ENCODE measurements at places on chromosomes 12 and 14.

GRCh38 chr12:69896653-69897381 is 71.8 kb downstream of the MYRFL start:
- no peak for DNase-seq

DNA sequence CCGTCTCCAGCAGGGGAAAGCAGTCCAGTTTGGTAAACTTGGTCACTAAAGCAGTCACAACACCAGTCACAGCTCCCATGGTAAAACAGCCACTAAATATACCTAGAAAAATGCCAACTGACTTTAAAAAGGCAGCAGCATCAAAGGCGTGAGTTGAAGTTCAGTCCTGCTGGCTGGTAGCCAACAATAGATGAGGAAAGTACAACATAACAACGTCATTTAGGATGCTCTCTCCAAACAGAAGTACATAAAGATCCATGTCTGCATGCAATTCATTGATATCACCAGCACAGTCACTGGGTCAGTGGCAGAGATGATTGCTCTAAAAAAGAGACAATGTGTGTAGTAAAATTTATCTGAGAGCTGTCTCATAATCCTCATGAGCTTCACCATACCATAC is 59.3 kb upstream of the TMPO start:
- no peak for DNase-seq

- no peak for DNase-seq
Observed at GRCh38 chr14:63759456-63759855, 31.6 kb upstream of the SGPP1 start.

- DNase-seq, result no peak
Observed at GRCh38 chr12:86254399-86255107, 1.6 kb downstream of the MGAT4C start.

- no peak for DNase-seq
Observed at GRCh38 chr12:50686406-50686805, 77.5 kb upstream of the ATF1 start.

DNA sequence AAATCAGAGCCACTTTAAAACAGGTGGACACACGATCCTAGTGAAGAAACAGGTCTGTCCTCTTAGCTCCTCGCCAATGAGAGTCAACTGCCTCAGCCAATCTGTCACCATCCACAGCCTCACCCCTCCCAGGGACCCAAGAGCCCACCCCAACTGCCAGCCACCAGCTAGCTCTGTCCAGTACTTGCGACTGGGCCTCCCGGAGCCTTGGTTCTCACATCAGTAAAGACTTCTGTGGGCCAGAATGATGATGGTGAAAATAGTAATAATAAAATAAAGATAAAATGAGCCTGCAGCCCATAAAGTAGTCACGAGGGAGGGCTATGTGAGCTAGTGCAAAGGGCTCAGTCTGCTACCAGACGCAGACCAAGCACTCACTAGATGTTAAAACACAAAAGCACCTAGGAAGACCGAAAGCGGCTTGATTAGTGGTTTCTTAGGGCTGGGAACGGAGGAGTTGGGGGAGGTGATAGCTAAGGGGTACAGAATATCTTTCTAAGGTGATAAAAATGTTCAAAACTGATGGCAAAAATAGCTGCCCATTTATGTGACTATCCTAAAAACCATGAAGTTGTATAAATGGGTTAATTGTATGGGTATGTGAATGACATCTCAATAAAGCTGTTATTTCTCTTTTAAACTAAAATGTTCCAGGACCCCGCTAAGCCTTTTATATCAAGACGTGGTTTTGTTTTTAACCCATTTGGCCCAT is 39.8 kb downstream of the ACTN1 start:
- DNase-seq, result no peak

- no peak for DNase-seq
Observed at GRCh38 chr12:115135800-115136211, 451.8 kb upstream of the TBX3 start.

- DNase-seq, result no peak
Observed at GRCh38 chr12:2259369-2259768, 206.6 kb downstream of the CACNA1C start.

DNA sequence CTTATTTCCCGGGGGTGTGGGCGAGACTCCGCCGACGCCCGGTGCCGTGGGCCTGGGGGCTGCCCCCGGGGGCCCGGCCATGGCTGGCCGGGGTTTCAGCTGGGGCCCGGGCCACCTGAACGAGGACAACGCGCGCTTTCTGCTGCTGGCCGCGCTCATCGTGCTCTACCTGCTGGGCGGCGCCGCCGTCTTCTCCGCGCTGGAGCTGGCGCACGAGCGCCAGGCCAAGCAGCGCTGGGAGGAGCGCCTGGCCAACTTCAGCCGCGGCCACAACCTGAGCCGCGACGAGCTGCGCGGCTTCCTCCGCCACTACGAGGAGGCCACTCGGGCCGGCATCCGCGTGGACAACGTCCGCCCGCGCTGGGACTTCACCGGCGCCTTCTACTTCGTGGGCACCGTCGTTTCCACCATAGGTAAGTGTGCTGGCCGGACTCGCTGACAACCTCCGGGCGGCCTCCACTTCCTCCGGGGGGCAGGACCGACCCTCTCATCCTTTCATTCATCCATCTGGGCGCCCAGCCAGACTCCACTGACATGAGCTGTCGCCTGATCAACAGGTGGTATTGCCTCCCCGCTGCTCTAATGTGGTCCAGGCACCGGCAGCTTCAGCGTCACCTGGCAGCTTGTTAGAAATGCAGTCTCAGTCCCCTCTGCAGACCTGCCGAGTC is 467 bp downstream of the KCNK13 start:
- DNase-seq, result no peak

- DNase-seq, result no peak
Observed at GRCh38 chr12:94561943-94562411, 88.4 kb downstream of the TMCC3 start.

DNA sequence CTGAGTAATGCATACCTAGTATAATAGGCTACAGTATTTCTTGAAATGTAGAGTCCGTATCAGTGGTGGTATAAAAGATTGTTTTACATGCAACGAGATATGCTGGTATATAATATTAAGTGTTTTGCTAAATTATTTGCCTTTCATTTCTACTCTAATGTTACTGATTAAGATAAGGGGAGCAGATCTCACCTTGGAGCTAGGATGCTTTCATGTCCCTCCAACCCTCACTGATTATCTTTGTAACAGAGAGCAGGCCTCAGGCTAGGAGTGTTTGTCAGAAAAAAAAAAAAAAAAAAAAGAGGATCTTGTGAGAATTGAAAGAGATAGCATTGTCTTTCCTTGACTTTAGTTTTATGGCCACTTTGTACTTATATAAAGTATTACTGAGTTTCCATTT is 92.6 kb downstream of the PDE3A start:
- DNase-seq, result no peak

DNA sequence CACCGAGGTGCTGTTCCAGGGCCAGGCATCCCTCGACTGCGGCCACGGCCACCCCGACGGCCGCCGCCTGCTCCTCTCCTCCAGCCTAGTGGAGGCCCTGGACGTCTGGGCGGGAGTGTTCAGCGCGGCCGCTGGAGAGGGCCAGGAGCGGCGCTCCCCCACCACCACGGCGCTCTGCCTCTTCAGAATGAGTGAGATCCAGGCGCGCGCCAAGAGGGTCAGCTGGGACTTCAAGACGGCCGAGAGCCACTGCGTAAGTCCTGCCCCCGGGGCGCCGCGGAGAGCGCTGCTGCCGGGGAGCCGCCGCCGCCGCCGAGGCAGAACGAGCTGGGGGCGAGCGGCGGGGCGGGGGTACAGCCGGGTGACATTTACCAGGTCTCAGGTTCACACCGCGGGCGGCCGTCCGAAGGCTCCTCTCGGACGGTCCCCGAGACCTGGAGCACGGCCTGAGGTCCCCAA is 1.4 kb downstream of the PLXNC1 start:
- no peak for DNase-seq

DNA sequence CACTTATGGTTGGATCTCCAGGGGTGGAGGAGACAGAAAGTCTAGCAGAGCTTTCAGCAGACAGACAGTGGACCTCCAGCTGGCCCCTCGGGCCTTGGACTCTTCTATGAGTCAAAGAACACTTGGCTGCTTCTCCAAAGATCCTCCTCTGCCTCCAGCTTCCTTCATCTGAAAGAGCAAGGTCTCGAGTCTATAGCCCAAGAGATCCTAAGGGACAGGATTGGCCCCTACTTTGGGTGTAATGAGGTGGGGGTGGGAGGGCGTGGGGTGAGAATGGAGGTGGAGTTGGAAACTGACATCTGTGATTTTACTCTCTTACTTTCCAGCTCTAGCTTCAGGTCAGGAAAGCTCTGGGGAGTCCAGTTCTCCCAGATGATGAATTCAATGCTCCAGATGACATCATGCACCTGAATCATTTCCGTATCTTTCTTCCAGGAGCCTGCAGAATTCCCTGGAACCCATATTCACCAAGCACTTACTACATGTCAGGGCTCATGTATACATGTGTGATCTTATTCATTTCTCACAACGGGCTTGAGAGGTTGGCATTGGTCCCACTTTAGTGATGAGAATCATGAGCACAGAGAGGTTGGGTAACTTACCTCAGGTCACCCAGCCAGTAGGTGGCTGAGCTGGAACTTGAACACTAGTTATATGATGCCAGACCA is 10.2 kb upstream of the PGF start:
- no peak for DNase-seq

GRCh38 chr12:109961612-109962011 is 34.6 kb downstream of the GIT2 start:
- DNase-seq, result no peak

GRCh38 chr12:124297856-124298255 is 3.0 kb downstream of the RFLNA start:
- no peak for DNase-seq

- DNase-seq, result no peak
Observed at GRCh38 chr14:24440606-24441399, 1.8 kb downstream of the SDR39U1 start.

DNA sequence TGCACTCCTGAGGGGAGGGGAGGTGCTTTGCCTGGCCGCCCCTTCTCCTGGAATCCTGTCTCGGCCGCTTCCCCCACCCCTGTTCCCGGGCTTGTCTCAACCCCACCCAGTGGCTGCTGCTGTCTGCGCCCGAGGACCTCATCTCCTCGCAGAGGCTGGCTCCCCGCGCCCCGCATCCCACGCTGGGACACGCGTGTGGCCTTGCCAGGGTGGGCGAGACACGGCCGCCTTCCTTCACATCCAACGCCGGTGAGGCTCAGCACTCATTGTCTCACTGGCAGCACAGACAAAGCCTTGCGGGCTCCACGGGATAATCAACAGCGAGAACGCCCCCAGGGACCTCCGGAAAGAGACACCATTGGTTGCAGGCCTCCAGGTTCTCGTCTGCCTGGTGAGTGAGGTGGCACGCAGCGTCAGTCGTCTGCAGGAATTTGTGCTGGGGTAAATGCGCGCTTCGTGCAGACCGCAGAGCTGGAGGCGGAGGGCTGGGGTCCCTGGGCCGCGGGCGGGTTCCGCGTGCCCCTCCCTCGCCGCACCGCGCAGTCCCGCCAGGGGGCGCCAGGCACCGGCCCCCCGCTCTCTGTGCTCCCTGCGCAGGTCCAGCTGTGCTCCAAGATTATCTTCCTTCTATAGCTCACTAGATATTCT is 26.8 kb downstream of the CCDC177 start:
- DNase-seq, result peak; percentile 77

DNA sequence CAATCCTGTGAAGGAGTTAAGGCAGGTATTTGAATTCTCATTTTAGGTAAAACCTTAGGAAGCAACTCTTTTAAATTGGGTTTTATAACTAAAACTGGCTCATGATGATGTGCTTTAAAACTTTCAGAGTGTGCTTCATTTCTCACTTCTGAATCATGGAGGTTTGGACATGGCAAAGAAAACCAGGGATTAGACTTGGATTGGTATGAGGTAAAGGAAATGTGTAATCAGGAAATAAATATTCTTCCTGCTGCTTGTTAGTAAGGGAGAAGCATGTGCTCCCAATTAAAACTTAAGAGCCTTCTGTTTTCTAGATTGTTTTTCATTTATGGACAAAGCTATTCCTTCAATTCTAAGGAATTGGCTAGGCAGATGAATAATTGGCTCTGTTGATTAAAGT is 57.4 kb downstream of the FBXO33 start:
- DNase-seq, result no peak

- no peak for DNase-seq
Observed at GRCh38 chr14:103593577-103593976, 30.8 kb downstream of the COA8 start.

DNA sequence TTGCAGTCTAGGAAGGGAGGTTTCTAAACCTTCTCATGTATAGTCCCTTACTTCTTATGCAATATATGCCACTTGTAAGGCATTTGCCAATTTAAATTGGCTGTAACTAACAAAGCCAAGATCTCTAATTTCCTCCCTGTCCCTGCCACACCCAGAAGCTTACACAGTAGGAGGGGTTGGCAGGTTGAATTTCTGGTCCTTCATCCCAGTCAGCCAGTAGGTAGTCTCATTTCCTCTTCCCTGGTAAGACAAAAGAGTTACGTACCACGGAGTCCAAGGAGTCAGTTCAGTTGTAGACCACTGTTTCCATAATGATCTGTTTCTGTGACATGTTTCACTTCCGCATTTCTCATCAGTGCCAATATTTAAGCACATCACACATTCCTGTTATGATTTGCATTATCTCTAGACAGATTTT is 47.0 kb upstream of the PLBD1 start:
- no peak for DNase-seq

- DNase-seq, result no peak
Observed at GRCh38 chr12:2283916-2284315, 231.1 kb downstream of the CACNA1C start.

DNA sequence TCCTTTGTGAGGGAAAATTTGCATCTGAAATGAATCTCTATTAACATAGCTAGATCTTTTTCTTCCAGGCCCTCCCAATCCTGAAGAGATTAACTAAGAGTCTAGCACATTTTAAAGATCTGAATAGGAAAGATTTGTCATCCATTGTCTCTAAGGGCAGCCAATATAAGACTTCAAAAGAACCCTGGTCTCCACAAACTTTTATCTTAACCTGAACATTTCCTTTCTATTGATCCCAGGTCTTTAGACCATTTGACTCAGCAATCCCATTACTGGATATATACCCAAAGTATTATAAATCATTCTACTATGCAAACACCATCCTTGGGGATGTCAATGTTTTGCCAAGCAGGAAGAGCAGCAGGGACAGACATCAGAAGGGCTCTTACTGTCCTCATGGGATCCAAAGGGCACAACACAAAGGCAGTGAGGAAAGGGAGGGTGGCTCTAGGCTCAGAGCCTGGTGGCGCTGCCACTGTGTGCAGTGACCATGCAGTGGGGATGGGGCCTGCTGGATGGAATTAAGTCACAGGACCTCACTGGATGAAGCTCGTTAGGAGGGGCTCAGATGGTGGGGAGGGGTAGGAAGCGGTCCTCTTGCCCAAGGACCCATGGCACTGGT is 12.7 kb upstream of the BDKRB2 start:
- no peak for DNase-seq

- no peak for DNase-seq
Observed at GRCh38 chr12:132314516-132315233, 14.7 kb downstream of the GALNT9 start.

- DNase-seq, result no peak
Observed at GRCh38 chr12:27190761-27191160, 53.3 kb upstream of the STK38L start.

DNA sequence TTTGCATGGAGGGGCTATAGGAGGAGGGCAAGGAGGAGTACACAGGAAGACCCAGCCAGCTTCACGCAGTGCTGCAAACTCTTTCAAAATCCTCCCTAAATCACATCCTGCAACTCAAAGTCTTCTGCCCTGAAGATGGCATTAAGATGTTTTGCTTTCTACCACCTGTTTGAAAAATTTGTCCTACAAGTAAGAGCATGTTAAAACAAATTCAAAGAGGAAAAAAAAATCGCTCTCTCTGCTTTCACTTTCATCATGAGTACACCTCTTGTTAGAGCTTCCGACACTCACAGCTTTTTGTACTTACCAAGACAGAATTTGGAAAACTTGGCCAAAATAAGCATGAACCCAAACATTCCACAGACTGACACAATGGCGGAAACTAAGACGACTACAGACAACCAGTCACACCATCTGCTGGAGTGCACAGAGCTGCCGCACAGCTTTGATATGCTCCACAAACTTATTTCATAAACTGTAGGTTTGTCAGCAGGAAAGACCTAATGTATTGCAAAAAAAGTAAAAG is 21.3 kb downstream of the GCH1 start:
- no peak for DNase-seq

Data from type B pancreatic cell (in vitro differentiated cells).